ENCODE measurements at places on chromosomes 2 and 18.

DNA sequence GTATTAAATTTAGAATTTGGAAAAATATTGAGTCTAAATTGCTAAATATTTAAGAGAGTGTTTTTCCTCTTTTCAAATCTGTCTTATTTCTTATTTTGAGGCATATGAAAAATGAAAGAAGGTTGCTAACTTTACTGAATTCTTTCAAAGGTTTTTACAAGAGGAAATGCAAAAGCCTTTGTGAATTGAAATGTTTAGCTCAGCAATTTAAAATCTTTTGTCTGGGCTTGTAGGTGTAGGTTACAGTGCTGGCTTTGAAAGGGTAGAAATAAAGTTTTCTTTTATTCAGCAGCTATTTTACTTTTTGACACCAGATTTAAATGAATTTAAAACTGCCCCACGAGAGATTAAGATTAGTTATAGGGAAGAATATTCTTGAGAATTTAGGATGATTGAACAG is 192.0 kb downstream of the CDH7 start:
- DNase-seq, result no peak

DNA sequence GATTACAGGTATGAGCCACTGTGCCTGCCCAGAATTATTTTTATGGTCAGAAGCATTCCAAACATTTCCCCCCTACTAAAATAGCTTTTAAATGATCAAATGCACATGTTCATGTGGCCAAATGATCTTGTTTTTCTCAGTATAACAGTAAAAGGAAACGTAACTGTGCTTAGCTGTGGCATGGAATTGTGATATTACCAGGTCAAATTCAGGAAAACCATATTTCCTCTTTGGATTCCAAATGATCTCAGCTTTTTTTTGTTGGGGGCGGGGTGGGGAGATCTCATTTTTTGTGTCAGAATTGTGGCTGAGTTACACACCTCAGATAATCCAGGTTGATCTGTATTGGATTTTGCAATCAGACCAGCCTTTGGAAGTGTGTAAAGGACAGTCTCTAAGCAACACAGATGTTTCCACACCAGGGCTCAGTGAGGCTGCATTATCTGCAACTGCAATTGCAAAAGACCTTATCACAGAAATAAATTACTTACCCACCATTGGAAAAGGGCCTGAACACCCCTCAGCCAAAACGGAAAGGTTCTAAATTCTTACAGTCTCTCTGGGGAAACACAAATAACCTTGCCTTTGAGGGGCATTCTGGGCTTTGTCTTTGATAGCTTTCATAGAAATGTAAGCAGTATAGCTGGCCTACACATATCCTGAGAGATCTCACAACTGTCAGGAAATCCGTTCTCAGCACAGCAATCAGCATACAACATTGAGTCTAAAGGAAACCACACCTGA is 8.4 kb downstream of the CASP10 start:
- no peak for DNase-seq

GRCh38 chr18:50563376-50563775 is 3.5 kb downstream of the MAPK4 start:
- DNase-seq, result no peak

DNA sequence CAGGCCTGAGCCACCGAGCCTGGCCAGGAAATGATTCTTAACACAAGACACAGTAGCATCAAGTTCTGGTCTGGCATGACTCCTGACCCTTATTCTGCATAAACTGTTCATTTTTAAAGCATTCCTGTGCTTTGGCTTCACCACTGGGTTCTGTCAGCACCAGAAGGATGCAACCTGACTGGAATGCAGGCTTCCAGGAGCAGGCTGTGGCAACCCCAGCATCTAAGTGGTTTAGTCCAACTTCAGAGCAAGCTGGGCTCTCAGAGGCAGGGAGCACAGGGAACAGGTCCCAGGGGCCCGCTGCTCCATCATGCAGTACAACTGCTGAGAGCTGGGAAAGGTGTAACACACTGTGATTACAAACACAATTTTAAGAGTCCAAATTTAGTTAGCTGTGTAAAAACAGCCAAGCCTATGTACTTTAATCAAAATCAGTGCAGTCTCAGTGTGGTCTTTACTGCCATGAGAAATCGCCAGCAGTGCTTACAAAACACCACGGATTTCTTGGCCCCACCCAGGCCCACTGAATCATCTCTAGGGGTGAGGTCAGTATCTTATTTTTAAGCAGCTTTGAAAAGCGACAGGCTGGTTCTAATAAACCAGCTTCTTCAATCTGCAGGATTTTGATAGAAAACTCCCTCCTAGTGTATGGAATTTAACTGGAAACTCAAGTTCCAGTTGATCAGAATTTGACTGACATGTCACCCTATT is 44.4 kb upstream of the TMEM182 start:
- DNase-seq, result no peak

DNA sequence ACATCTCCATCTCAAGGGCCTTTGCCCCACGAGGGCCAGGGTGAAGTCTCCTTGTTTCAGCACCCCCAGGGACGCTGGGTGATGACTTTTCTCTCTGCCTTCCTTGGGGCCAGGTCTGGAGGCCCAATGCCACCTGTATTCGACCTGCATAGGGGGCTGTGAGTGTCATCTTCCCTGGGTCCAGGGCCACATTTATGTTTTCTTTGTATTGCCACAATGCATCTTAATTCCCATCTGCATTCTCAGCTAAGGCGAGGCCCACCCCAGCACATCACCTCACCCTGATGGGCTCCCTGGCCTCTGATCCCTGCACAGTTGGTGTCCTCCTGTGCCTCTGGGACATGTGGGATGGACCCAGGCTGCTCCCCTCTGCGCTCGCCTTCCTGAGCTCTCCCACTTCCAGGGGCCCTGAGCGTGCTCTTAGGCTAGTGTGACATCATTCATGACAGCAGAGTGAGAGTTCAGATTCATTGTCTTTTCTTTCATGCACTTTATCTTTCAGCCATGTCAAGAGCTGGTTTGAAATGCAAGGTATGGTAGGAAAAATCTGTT is 122.0 kb upstream of the COPS8 start:
- no peak for DNase-seq

- no peak for DNase-seq
Observed at GRCh38 chr2:70472221-70472890, 81.3 kb downstream of the TGFA start.

Measured in CD4-positive, CD25-positive, alpha-beta regulatory T cell (primary cell).